ENCODE measurements at places on chromosomes 12 and 14.

- DNase-seq: no peak
Measured at GRCh38 chr12:55724226-55724939, 4.2 kb downstream of the RDH5 start.

- no peak for DNase-seq
Measured at GRCh38 chr12:103397536-103397935, 98.2 kb downstream of the C12orf42 start.

DNA sequence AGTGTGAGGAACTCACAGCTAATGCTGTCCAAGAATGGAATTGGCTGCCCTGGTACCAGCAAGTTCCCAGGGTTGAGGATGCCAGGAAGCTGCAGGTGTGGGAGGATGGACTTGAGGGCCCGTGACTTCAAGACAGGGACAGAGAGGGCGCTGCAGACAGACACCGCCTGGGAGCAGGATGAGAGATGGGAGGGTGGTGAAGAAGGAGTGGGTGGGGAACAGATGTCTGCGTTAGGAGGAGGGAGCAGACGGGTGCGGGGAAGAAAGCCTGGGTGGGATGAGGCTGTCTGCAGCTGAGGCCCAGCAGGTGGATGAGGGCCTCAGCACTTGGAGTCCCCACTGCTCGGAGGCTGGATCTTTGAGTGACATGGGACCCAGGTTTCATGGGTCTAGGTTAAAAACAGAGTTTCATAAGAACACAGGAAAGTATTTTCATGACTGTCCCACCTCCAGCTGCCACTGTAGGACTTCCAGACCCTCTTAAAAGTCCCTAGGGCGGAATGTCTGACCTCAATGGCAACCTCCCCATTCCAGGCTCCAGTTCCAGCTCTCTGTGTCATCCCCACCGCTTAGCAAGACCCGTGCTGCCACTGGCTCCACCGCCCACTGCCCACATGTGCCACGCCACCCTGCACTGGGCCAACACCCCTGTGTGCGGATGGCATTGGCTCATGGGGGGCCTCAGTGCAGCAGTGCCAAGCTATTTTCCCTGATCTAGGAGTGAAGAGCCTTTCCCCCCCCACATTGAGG, 70.3 kb upstream of the SCN8A start:
- no peak for DNase-seq

DNA sequence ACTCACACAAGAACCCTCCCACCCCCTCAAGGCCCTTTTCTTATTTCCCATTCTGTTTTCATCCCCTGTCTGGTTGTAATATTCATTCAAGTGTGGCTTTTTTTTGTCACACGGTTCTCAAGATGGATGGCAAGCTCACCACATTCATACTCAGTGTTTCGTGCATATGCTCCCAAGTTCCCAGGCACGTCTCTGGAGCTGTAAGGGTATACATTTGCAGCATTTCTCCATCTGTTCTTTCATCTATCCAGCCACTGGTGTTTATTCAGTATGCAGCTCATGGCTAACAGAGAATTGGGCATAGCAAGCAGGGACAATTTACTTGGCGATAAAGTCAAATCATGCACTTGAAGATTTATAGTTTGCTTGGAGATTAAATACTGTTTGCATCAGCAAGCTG, 212.1 kb downstream of the GRIN2B start:
- no peak for DNase-seq

DNA sequence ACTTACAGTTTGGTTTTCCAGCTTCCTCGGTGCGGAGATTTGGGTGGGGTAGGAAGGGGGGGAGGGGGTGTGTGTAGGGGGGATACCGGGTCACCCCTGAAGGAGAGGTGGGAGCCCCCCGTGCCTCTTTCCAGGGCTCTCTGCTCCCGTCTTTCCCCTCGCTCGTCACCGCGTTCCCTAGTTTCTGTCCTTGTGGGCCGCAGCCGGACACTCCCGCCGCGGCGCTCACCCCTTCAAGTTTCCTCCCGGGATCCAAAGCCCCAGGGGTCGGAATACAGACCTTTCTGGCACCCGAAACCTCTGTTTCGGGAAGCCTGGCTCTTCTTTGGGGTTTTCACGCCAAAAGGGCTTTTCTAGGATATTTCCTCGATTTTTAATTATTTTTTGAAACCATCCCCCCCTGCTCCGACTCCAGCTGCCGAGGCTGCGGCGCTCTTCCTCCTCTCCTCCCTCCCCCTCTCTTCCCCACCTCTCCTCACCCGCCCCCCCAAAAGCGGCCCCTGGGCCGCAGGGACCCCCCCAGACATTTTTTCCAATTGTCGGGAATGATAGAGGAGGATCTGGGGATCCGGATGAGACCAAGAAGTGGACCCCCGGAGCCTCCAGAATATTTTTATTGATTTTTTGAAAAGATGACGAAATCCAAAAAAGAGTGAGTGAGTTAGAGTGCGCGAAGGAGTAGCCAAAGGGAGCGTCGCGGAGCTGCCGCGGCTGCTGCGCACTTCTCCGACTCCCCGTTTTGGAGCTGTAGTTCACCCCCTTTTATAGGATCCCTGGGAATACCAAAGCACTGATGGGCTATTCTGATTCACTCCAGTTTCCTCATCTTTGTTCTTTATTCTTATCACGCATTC, 1.7 kb downstream of the CCND2 start:
- DNase-seq: no peak

- no peak for DNase-seq
Measured at GRCh38 chr12:131266591-131267467, 313.1 kb downstream of the ADGRD1 start.

GRCh38 chr12:119208626-119209061, 29.9 kb downstream of the HSPB8 start:
- no peak for DNase-seq

- DNase-seq: no peak
Measured at GRCh38 chr12:19302100-19302640, 137.1 kb upstream of the AEBP2 start.

DNA sequence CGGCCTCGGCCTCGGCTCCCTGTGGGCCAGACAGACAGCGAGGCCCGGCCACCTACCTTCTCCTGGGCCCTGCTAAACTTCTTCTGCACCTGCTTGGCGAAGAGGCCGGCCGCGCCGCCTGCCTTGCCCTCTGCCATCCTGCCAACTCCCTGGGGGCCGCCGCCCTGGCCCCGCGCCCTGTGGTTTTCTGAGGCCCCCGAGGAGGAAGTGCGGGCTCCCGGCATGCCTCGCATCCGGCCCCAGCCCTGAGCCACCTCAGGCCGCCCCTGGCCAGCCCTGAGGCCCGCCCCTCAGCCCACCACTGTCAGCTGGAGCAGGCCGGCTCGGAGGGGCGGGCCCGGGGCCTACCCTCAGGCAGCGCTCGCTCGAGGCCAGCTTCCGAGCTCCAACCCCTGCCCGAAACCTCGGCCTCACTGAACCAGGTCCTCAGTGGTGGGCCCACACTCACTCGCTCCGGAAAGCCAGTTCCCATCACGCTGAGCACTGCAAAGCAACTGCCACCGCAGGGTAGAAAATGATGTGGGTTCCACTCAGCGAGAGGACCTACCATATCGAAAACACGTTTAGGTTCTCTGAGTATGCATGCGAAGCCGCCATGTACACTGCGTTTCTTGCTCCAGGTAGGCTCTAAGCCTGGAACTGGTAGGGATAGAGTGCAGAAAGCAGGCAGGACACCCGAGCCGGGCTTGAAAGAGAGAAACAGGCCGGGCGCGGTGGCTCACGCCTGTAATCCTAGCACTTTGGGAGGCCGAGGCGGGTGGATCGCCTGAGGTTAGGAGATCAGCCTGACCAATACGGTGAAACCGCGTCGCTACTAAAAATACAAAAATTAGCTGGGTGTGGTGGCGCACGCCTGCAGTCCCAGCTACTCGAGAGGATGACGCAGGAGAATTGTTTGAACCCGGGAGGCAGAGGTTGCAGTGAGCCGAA, at the start of gene BIN2:
TSS of gene BIN2 (minus strand) at position 209 of the 930 bp plus-strand sequence. CDS start at position 137, 72 bp downstream.
- DNase-seq: peak; percentile 47

DNA sequence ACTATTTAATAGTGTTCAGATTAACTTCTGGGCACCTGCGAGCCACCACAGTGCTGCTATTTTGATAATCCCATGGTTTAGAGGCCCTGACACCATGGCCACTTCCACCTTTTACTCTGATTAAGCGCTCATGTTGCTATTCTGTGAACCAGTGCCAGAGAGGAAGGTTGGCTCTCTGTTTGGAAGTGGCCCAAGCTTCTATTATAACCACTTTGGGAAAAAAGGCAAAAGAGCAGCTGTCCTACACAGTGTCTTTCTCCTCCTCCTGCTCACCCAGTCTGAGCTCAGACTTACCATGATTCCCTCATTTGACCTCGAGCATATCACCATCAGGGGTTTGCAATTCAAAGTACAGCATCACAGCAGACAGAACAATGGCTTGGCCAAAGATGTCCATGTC, 23.3 kb downstream of the DYRK2 start:
- no peak for DNase-seq

- DNase-seq: no peak
Measured at GRCh38 chr12:111635524-111635923, 36.4 kb upstream of the ATXN2 start.

DNA sequence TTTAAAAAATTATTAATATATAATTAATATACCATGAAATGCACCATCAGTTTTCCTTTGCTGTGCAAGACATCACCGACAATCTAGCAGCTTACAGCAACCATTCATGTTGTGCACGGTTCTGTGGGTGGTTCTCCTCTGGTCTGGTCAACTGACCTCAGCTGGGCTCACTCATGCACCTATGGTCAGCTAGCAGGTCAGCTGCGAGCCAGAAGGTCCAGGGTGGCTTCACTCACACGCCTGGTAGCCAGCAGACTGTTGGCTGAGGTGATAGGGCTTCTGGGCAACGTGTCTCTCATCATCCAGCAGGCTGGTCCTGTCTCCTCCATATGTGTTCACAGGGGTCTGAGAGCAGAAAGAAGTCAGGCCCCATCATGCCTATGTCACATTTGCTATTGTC, 210.4 kb downstream of the KIF26A start:
- no peak for DNase-seq

- DNase-seq: no peak
Measured at GRCh38 chr12:47114481-47114892, 34.7 kb upstream of the AMIGO2 start.

GRCh38 chr12:45434094-45434493, 218.2 kb downstream of the ANO6 start:
- no peak for DNase-seq

DNA sequence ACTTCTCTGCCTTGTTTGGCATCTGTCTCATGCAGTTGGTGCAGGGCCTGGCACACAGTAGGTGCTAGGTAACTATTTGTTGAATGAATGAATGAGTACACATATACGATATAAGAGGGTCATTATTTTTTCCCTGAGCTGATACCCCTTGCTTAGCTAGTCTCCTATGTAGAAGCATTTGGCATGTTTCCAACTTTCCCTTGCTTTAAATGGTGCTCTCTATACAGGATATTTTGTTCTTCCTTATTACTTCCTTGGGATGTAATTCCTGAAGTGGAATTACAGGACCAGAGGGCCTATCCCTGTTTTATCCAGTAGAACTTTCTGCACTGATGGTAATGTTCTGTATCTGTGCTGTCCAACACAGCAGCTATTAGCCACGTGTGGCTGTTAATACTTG, 250.1 kb upstream of the PWP1 start:
- no peak for DNase-seq

GRCh38 chr12:75630091-75630490, 118.7 kb upstream of the KRR1 start:
- DNase-seq: no peak

DNA sequence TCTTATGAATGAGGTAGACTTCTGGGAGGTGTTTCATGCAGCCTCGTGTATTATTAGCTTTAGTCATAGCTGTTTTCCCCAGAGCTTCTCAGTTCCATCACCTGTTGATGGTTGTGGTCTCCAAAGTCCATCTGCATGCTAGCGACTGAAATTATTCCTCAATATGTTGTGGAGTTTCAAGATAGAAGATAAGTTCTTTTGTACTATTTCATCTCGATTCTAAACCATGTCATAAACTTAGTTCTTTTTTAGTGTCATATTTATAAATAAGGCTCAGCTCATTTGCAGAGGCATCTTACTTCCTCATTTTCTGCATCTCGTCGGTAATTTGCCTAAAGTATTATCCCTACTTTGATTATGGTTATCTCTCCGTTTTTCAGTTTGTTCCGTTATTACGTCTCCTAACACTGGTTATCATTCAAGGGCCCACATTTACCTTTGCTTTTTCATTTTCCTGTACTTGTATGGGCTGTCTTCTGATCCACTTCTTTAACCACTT, 119.1 kb downstream of the ITPR2 start:
- no peak for DNase-seq

DNA sequence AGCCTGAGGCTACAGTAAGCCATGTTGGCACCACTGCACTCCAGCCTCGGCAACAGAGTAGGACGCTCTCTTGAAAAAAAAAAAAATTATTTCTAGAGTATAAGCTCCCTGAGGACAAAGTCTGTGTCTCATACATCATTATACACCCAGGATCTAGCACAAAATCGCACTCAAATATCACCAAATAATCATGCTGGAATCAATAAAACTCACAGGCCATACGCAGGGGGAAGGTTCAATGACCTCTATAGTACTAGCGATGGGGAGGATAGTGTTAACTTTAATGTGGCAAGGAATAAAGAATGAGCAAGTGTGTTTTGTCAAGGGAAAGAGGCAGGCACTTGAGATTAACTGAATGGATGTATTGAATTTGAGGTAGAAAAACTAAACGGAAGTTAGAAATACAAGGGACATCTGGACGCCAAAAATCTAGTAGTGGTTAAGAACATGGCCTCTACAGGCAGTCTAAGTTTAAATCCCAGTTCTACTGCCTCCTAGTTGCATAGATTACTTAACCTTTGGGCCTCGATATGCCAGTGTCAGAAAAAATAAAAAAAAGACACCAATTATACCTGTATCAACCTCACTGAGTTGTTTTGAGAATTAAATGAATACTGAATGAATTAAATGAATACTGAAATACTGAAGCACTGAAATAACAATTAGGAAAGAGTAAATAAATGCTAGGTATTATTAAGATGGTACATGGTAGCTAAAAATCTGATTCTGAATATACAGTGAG, 4.4 kb upstream of the AP4S1 start:
- no peak for DNase-seq

- DNase-seq: no peak
Measured at GRCh38 chr14:90732718-90733117, 83.5 kb downstream of the TTC7B start.

GRCh38 chr12:81992461-81992860, 233.3 kb upstream of the PPFIA2 start:
- DNase-seq: no peak

- DNase-seq: no peak
Measured at GRCh38 chr12:5071496-5071895, 27.8 kb downstream of the KCNA5 start.

DNA sequence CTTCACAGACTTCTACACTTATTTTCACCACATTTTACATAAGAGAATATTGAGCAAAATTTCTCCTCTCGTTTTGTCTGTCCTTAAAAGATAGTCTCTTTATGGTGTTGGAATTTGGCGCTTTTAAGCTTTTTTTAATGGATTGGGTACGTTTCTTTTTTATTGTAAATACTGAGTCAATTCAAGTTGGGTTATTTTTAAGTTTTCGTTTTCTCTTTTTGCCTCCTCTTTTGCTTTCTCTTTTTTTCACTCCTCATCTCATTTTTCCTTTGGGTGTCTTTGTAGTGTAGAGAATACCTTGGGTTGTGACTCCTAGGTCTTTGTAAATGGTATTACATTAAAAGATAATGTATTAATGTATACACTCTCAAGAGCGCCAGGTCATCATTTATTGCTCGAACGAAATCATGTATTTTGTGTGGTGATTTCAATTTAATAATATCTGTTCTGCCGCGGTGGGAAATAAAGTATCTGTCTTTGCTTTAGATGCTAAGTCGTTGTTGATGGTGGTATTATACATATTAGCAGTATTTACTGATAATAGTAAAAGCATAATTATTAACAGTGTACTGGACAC, 845 bp downstream of the TMX1 start:
- no peak for DNase-seq

GRCh38 chr12:25054783-25055144, 105.9 kb upstream of the BCAT1 start:
- DNase-seq: peak; percentile 19

Data from stimulated activated CD8-positive, alpha-beta memory T cell treated with anti-CD3 and anti-CD28 coated beads, Interleukin-4, amount 100 ng/mL, for 1 hour (primary cell).